ENCODE measurements at places on chromosomes 3 and 15.

- DNase-seq: no peak
Observed at GRCh38 chr15:101059381-101060341, 140.5 kb downstream of the LRRK1 start.

GRCh38 chr15:62549345-62549970 lies 384.4 kb upstream of the C2CD4B start:
- DNase-seq: peak; percentile 26

GRCh38 chr3:169146866-169147237 lies 516.7 kb downstream of the MECOM start:
- peak; percentile 19 for DNase-seq

GRCh38 chr3:159813822-159814531 lies 174.7 kb upstream of the IL12A start:
- DNase-seq: no peak

DNA sequence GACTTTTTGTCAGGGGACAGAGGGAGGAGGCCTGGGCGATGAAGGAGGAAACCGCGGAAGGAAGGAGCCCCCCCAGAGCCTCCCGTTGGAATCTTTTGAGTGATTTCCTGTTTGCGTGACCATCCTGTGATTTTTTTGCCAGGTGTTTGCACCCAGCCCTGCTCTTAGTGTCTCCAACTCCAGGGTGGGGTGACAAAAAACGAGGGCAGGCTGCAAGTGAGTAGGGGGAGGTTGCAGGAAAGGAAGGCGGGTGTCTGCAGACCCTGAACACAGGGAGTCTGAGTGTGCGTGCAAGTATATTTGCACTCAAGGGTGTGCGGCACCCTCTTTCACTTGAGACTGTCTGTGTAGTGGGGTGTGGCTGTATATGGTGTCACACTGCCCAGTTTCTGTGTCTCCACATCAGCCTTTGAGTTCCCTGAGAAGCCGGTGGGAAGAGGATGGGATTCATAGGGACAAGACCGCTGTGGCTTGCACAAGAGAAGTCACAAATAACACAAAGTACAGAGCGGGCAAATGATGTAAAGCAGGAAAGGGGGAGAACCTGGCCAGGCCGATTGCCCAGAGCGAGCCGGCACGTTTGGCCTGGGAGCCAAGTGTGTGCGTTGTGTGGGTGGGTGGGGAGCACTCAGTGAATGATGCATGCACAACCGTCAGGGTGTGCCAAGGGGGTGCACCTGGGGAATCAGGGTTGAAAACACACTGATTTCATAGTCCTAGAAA lies 6.6 kb downstream of the ISLR2 start:
- no peak for DNase-seq

GRCh38 chr3:173584838-173585831 lies 187.6 kb downstream of the NLGN1 start:
- DNase-seq: no peak

GRCh38 chr15:45107941-45108630 lies 5.9 kb downstream of the DUOX2 start:
- DNase-seq: no peak

- no peak for DNase-seq
Observed at GRCh38 chr15:64917211-64917610, 5.5 kb downstream of the ANKDD1A start.

DNA sequence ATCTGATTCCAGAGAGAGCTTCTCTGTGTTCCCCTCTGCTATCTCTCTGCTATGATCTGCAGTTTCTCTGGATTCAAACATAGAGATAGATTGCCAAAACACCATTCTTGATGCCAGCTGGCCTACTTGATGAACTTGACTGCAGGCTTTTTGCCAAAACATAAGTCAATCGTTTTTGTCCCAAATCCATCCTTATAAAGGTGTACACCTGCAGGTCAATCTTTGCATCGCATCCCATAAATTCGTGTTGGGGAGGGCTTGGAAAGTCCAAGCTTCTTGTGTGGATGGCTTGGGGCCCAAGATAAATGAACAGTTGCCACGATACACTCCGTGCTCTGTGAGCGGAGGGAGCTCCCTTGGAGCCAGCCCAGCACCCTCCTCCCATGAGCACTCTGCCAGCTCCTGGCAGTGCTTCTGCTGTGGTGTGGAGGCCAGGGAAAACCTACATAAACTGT lies 2.7 kb downstream of the CERS3 start:
- no peak for DNase-seq

GRCh38 chr3:184543256-184543655 lies 18.3 kb upstream of the EPHB3 start:
- DNase-seq: no peak

GRCh38 chr3:38648659-38649499 lies 608 bp downstream of the SCN5A start:
- DNase-seq: peak; percentile 17

- no peak for DNase-seq
Observed at GRCh38 chr3:181582619-181583018, 129.1 kb upstream of the SOX2 start.

GRCh38 chr3:100416176-100416575 lies 14.8 kb downstream of the LNP1 start:
- no peak for DNase-seq

- DNase-seq: no peak
Observed at GRCh38 chr15:34591306-34591705, 7.9 kb upstream of the GOLGA8B start.

- DNase-seq: no peak
Observed at GRCh38 chr3:160746976-160747375, 9.1 kb upstream of the PPM1L start.

DNA sequence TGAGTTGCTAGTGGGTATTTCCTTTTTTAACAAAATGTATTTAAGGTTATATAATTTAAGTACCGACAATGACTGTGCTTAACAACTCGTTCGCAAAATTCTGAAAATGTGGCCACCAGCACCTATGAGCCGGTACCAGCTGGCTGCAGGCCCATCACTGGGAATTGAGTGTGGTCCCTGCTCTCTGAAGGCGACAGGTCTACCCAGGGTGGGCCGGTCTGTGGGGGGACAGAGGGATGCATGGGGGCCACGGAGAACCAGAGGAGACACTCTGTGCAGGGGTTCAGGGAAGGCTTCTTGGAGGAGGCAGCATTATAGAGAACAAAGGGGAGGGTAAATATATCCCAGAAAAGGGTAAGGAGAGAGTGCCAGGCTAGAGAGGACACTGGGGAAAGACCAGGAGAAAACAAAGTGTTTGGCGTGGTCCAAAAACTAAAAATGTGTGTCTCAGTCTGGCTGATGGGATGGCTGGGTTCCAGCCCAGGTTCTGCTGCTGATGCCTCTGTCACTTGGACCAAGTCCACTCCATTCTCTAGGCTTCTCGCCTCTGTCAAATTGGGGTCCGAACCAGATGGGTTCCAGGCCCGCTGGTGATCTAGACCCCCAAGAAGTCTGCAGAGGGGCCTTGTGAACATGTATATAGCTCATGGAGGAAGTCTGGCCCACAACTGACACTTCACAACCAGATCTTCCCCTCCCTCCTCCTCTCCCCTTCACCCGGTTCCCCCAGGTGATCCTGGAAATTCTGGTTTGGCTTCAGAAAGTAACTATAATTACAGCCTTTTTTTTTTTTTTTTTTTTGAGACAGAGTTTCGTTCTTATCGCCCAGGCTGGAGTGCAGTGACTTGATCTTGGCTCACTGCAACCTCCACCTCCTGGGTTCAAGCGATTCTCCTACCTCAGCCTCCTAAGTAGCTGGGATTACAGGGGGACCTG lies 10.7 kb upstream of the CYP11A1 start:
- DNase-seq: peak; percentile 1

DNA sequence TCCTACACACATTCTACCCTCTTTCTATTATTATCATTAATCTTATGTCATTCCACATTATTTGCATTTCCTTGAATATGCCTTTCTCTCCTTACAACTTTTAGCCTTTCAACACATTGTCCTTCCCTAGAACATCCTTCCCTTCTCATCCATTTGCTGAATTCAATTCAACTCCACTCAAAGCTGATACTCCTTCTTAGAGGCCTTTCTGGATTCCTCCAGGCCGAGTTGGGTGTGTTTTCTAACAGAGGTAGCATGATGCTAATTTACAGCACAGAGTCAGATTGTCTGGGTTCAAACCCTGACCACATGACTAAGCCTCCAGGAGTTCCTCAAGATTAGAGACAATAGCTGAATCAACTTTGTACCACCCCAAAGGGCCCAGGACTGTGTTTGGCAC lies 63.4 kb upstream of the IL12A start:
- DNase-seq: no peak
